Calu3 (cell line): ENCODE measurements at places on chromosomes 6 and 20. TPM values are rescaled to one million over a fixed set of nuclear protein-coding genes. Genes with fewer than 3 reads are reported as not detected.
A peak's percentile ranks its signal among the peaks of the same experiment; 100 is the strongest.

CALHM4 gene
- not detected in 2 replicates for total RNA-seq

PGC gene
- not detected in 2 replicates for total RNA-seq

MTCH1 gene
- 288 and 291 TPM in 2 replicates for total RNA-seq

TNXB gene
- 10.6 and 11.3 TPM in 2 replicates for total RNA-seq

ARMH2 gene
- total RNA-seq = not detected in 2 replicates

KIAA1755 gene
- not detected in 2 replicates for total RNA-seq

ZNF165 gene
- 6.3 and 7.0 TPM in 2 replicates for total RNA-seq

KHDC1L gene
- total RNA-seq = not detected in 2 replicates

DNA sequence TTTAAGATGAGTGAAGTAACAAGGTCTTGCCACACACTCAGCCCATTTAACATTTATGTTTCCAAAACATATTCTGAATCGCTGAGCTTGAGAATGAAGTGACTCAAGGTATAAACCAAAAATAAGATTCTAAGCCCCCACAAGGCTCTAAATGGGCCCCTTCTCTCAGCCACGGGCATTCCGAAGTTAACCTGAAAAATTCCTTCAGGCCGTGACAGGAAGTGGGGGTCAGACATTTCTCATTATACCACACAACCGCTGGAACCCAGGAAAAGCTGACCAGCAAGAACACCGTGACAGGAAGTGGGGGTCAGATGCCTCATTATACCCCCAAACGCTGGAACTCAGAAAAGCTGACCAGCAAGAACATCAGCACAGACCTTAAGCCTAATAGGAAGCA, 247.9 kb downstream of the ERMARD start:
- no peaks in the 10 kb centered on the region for H3K4me1 ChIP-seq
- H3K27me3 ChIP-seq = no peaks in the 10 kb centered on the region
- DNase-seq = no peak
- H3K4me3 ChIP-seq = no peak overlapping the region

GRCh38 chr6:34745277-34746103, 11.8 kb upstream of the SNRPC start:
- H3K4me3 ChIP-seq = peak overlapping the region; percentile 50
- peak; percentile 94 for DNase-seq
- peak overlapping the region; percentile 89 for H3K27ac ChIP-seq
- H3K36me3 ChIP-seq = peaks cover 10% of the 10 kb centered on the region
- H3K27me3 ChIP-seq = no peaks in the 10 kb centered on the region
- H3K4me1 ChIP-seq = peaks cover 41% of the 10 kb centered on the region

- no peaks in the 10 kb centered on the region for H3K4me1 ChIP-seq
- H3K27ac ChIP-seq = no peak overlapping the region
- no peak for DNase-seq
- peaks cover 62% of the 10 kb centered on the region for H3K27me3 ChIP-seq
- H3K4me3 ChIP-seq = no peak overlapping the region
Measured at GRCh38 chr6:108170332-108171290, 4.8 kb downstream of the NR2E1 start.

DNA sequence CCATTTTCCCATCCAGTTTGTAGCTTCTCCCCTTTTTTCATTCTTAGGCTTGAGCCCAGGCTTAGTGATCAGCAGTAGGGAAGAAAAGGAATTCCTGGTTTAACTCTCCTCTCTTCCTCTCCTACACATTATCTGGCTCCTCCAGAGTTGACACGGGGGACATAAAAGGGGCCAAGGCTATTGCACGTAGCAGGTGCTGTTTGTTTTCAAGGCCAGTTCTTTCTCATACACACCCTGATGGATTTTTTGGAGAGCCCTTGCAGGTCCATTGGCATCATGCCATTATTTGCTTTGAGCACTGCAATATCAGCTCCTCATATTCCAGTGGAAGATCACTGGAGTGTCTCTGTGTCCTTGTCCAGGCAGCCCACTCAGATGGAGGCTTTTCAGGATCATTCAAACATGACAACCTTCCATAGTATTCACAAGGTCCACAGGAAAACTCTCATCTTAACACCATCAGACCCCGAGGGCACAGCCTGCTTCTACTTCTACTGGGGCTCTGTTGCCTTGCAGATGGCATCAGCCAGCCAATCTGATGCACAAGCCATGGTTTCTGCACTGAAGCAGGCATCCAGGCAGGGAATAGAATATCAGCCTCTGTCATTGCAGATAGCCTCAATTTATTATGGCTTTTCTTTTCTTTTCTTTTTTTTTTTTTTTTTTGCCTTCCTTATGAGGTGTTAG, 18.8 kb downstream of the PLCB4 start:
- no peak overlapping the region for H3K4me3 ChIP-seq
- H3K4me1 ChIP-seq = peaks cover 12% of the 10 kb centered on the region
- no peak overlapping the region for H3K27ac ChIP-seq
- no peaks in the 10 kb centered on the region for H3K36me3 ChIP-seq

GRCh38 chr6:122511193-122511924, 39.8 kb upstream of the SERINC1 start:
- H3K4me3 ChIP-seq = no peak overlapping the region
- no peak for DNase-seq
- no peaks in the 10 kb centered on the region for H3K36me3 ChIP-seq
- H3K4me1 ChIP-seq = no peaks in the 10 kb centered on the region
- no peak overlapping the region for H3K27ac ChIP-seq
- no peaks in the 10 kb centered on the region for H3K27me3 ChIP-seq

DNA sequence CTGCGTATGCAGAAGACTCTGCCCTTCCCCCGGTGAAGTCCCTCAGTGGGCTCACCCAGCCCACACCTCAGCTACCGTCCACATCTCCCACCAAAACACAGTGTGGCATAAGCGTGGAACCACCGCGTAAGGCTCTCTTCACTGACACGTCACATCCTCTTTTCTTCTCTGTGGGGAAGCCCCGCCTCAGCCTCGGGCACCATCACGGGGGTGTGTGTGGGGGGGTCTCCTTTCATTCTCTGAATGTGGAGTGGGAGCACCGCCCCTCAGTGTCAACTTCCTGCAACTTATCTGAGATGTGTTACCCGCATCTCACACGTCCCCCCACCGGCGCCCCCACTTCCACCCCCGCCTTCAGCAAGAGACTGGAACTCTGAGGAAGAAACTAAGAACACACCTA, 388.4 kb upstream of the JARID2 start:
- H3K27me3 ChIP-seq = no peaks in the 10 kb centered on the region
- DNase-seq = no peak
- no peaks in the 10 kb centered on the region for H3K36me3 ChIP-seq
- H3K4me3 ChIP-seq = no peak overlapping the region
- H3K4me1 ChIP-seq = no peaks in the 10 kb centered on the region

GRCh38 chr6:52227495-52227894, 16.8 kb downstream of the IL17F start:
- no peak overlapping the region for H3K27ac ChIP-seq
- peaks cover 35% of the 10 kb centered on the region for H3K27me3 ChIP-seq
- no peaks in the 10 kb centered on the region for H3K36me3 ChIP-seq
- DNase-seq = no peak
- H3K4me3 ChIP-seq = no peak overlapping the region

DNA sequence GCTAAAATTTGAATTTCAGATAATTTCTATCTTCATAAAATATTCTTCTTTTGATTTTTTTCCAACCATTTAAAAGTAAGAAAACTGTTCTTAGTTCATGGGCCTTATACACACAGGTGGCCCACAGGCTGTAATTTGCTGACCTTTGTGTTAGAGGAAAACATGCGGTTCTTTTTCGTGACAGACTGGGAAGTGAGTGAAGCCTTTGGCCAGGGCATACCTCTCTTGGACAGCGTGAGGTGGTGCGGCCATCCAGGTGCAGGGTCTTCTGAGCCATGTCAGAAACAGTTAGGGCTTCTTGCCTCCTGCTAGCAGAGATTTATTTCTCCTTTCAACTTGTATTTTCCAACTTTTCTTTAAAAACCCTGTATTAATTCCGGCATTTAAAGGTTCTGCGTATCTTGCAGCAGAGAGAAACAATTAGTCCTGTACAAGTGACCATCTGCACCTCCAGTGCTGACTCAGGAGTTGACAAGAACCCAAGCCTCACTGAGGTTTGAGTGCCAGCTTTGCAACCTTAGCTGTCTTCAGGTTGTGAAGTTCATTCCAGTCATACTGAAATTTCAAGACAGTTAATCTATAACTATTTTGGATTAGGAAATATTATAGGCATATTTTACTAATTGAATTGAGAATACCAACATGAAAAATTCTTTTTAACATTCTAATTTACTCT, 177.8 kb downstream of the LY86 start:
- H3K4me3 ChIP-seq = no peak overlapping the region
- H3K27ac ChIP-seq = no peak overlapping the region
- no peaks in the 10 kb centered on the region for H3K4me1 ChIP-seq
- no peaks in the 10 kb centered on the region for H3K36me3 ChIP-seq

- no peaks in the 10 kb centered on the region for H3K27me3 ChIP-seq
- no peak overlapping the region for H3K4me3 ChIP-seq
- peaks cover 10% of the 10 kb centered on the region for H3K36me3 ChIP-seq
- no peak for DNase-seq
- peaks cover 24% of the 10 kb centered on the region for H3K4me1 ChIP-seq
Measured at GRCh38 chr6:73264446-73264845, 1.4 kb upstream of the KHDC1 start.

DNA sequence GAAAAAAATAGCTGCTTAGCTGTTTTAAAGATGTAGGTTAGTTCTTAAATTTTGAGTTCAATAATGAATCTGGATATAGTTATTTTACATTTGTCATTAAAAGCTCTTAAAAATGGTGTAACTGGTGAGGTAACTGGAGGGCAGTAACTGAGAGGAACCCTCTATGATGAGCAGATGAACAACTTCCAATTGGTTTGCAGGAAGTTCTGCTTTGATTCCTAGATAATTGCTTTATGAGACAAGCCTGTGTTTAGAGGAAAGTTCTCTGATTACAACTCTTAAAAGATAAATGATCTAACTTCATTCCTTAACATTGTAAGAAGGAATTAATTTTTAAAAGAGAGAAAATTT, 8.5 kb downstream of the MYLIP start:
- H3K4me1 ChIP-seq = no peaks in the 10 kb centered on the region
- no peak for DNase-seq

DNA sequence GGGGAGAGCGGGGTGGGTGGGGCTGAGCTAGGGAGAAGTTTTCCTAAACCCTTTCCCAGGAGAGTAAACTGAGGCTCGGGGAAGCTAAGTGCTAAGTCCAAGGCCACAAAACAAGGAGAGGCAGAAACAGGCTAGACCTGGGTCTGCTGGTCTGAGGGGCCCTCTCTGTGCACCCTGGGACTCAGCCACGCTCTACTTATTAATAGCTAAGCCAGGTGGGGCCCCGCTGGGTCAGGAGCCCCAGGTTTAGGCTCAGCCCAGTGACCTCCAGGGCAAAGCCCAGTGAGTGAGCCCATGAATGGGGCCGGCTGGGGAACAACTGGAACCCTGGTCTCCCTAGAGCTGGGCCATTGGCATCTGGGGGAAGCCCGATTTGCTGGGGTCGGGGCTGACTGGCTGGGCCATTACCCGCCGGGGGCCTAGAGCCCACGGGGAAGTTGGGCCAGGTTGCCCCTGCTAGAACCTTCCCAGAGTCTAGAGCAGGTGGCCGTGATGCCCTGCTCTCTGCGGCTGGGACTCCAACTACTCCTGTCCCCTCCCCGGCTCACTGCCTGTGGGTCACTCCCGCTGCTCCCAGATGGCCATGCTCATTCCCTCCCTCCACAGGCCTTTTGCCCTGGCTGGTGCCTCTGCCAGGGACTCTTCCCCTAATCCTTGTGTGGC, 24.1 kb upstream of the NOL4L start:
- no peak for DNase-seq
- no peak overlapping the region for H3K27ac ChIP-seq
- H3K4me3 ChIP-seq = no peak overlapping the region
- H3K4me1 ChIP-seq = no peaks in the 10 kb centered on the region
- H3K36me3 ChIP-seq = no peaks in the 10 kb centered on the region

- DNase-seq = peak; percentile 65
- no peaks in the 10 kb centered on the region for H3K27me3 ChIP-seq
- H3K36me3 ChIP-seq = no peaks in the 10 kb centered on the region
Measured at GRCh38 chr6:44043479-44044153, 83.6 kb downstream of the MRPL14 start.

DNA sequence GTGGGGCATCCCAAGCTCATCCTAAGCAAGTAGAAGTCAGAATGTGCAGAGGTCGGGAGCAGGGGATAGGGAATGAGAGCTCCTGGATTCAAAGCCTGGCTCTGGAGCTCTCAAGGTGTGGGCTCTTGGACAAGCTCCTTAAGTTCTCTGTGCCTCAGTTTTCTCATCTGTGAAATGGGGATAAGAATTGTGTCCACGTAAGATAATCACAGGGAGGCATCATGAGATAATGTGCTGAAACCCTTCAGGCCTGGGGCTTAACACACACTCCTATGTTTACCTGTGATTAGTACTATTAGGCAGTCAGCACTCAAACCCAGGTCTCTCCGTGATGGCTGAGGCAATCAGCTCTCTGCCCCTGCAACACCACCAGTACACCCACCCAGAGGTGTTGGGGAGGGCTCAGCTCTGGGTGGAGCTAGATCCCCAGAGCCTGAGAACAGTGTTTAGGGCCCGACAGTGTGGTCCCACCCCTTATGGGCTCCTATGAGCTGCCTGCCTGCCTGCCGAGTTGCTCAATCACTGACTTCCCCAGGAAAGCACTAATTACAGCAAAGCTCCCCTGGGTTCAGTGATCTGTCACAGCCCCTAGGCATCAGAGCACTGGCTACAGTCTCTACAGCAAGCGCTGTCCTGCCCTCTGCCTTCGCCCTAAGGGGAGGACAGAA, 6.3 kb upstream of the SIRPA start:
- no peak overlapping the region for H3K27ac ChIP-seq
- no peak for DNase-seq
- H3K4me3 ChIP-seq = no peak overlapping the region
- peaks cover 32% of the 10 kb centered on the region for H3K4me1 ChIP-seq
- H3K27me3 ChIP-seq = peaks cover 6% of the 10 kb centered on the region

DNA sequence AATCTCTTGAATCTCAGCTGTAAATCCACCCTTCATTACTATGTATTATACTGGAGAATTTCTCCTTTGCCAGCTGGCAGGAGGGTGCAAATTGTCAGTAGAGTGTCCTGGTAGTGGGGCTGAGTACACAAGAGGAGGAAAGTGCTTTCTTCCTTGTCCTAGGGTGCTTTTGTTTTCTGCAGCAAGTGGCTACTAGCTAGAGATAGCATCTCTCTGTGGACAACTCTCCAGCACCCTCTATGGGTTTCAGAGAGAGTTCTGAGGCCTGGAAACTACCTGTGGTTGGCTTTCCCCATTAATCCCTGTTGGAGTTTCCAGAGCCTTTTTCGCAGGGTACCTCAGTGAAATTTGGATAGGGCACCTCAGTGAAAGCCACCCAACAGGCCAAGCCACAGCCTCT, 422.5 kb upstream of the RGS17 start:
- peak; percentile 1 for DNase-seq
- H3K27ac ChIP-seq = no peak overlapping the region
- no peaks in the 10 kb centered on the region for H3K36me3 ChIP-seq
- no peak overlapping the region for H3K4me3 ChIP-seq
- H3K27me3 ChIP-seq = no peaks in the 10 kb centered on the region

DNA sequence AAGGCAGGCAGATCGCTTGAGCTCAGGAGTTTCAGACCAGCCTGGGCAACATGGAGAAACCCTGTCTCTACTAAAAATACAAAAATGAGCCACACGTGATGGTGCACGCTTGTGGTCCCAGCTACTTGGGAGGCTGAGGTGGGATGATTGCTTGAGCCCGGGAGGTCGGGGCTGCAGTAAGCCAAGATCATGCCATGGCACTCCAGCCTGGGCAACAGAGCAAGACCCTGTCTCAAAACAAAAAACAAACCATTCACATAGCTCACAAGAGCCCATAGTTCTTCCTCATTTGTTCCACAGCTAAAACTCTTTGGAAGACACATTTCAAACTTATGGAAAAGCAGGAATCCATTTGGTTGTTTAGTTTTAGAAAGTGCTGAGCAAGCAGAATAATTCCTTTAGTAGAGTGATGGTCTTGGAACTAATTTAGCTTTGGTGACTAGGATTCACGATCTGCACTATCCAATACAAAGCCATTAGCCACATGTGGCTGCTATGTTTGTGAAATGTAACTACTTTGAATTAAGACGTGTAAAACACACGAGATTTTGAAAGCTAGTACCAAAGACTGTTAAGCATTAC, 4.1 kb downstream of the ZNFX1 start:
- H3K4me3 ChIP-seq = no peak overlapping the region
- peaks cover 46% of the 10 kb centered on the region for H3K4me1 ChIP-seq
- no peak for DNase-seq
- no peak overlapping the region for H3K27ac ChIP-seq
